ENCODE measurements at places on chromosomes 1 and 21.

GRCh38 chr1:203954788-203955552 is 93.6 kb downstream of the SNRPE start:
- no peak for DNase-seq

- no peak for DNase-seq
Observed at GRCh38 chr21:39481886-39482285, 30.1 kb downstream of the SH3BGR start.

- peak; percentile 21 for DNase-seq
Observed at GRCh38 chr1:226064816-226065248, 2.3 kb downstream of the H3-3A start.

- no peak for DNase-seq
Observed at GRCh38 chr1:50346621-50347020, 76.6 kb downstream of the DMRTA2 start.

DNA sequence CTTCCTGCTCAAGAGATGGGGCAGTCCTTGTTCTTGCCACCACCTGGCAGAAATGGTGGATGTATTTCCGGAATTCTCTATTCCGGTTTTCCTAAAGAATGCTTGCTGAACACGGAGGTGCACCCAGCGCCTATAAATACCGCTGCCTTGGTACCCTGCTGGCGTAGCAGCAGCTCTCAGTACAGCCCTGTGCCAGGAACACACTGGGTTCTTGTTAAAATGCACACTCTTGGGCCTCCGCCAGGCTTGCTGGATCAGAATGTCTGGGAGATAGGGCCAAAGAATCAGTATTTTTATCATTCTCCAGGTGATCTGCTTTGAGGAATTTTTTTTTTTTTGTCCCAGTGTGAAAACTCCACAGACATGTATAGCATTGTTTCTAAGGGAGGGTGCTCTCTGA is 54.2 kb downstream of the IGSF5 start:
- no peak for DNase-seq

DNA sequence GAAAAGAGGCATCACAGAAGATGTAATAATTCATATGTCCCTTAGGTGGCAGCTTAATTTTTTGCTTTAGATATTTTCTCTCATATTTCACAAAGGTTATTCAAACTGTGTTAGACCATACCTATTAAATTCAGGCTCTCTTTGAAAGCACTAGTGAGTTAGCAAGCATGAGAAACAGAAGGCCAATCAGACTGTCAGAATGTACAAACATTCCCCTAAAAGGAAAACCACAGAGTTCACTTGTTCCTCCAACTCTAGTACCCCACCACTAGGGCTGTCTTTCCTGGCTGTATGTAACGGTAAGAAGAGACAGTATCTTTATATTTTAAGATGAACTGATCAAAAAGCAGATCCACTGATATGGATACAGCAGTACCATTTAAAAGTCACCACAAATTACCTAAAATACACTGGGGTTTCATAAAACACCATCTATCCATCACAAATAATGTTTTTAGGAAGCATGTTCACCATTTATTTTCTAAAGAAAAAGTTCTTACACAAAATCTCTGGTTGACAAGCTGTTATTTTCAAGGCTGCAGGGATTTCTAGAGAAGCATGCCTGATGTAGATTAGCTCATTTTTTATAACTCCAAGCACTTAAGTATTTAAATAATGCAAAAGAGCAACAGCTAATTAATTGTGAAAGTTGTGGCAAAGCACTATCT is 1.8 kb downstream of the ARPC5 start:
- DNase-seq, result no peak

DNA sequence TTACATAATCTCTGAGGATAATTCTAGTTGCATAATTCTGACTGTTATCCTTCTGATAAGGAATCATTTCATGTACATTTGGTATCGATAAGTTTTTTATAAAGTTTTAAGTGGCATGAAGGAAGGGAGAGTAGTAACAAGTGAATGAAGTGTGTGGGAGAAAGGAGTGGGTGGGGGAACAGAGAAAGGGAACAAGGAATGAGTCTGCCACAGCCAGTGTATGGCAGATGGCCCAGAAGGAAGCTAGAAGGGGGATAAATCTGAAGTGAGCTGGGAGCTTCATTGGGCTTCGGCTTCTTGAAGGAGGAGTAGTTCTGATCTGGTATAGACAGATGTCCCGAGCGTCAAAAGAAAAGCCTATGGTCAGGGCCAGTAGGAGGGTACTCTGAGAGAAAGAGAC is 18.6 kb downstream of the ZBTB40 start:
- DNase-seq, result no peak

- no peak for DNase-seq
Observed at GRCh38 chr1:7471836-7472235, 299.3 kb upstream of the VAMP3 start.

GRCh38 chr1:212871976-212872375 is 13.9 kb downstream of the FLVCR1 start:
- no peak for DNase-seq

GRCh38 chr1:26536521-26536920 is 7.0 kb downstream of the RPS6KA1 start:
- no peak for DNase-seq

DNA sequence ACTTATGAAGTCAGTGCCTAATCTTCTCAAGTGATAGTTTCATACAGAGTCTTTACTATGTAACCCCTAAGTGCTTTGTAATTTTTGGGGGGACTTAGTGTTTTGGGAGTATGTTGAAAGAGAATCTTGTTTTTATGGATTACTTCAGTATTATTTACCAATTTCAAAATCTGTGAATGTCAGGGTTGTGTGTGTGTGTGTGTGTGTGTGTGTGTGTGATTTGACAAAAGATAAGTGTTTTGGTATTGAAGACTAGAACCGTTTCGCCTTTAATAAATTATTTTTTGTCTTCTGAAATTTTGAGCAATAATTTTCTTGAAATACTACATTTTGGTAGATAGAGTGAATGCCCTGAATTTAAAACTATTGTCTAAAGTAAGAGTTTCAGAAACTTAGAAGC is 5.8 kb downstream of the MAGI3 start:
- DNase-seq, result no peak

- no peak for DNase-seq
Observed at GRCh38 chr1:54325703-54326461, 80.3 kb downstream of the SSBP3 start.

GRCh38 chr1:11749203-11749689 is 12.7 kb upstream of the C1orf167 start:
- no peak for DNase-seq

GRCh38 chr1:107623431-107623830 is 341.5 kb downstream of the VAV3 start:
- DNase-seq, result no peak

DNA sequence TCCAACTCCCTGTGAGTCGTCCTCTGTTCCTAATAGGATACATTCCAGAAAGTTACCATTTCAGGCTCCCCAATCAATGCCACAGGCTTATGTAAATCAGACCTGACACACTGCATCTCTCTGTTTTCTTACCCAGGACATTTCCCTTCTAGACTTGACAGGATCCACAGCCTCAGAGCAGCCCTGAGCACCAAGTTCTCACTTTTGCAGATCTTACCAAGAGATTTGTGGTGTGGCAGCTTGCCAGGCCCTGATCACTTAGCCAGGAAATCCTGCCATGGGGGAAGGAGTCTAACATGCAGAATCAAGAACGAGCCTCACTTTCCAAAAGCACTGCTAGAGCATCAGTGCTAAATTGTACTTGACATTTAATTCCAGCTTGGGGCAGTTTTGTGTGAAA is 202.9 kb downstream of the TBX15 start:
- DNase-seq, result no peak

DNA sequence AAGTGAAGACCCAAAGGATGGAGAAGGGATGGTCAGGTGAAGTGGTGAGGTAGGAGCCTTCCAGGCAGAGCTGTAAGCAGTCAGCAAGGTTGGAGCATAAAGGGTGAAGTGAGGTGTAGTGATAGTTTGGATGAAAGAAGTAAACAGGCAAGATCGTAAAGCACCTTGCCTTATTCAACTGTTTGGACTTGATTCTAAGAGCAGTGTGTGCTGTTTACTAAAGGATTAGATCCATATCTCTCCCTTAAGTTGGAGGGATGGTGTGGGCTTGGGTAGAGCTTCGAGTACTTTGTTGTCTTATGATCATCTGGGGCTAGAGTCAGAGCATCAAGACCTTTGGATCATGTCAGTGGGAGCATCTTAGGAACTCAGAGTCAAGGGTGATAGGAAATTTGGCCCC is 39.8 kb upstream of the CD34 start:
- DNase-seq, result no peak

- DNase-seq, result no peak
Observed at GRCh38 chr1:157485793-157486192, 66.5 kb downstream of the FCRL5 start.

- DNase-seq, result no peak
Observed at GRCh38 chr1:241736387-241736786, 84.3 kb downstream of the WDR64 start.

GRCh38 chr1:236149696-236150228 is 7.4 kb downstream of the GPR137B start:
- no peak for DNase-seq

GRCh38 chr1:169086603-169087455 is 19.7 kb upstream of the ATP1B1 start:
- no peak for DNase-seq

- DNase-seq, result no peak
Observed at GRCh38 chr1:23448846-23449245, 24.3 kb upstream of the TCEA3 start.

- peak; percentile 18 for DNase-seq
Observed at GRCh38 chr1:42172381-42173133, 8.0 kb upstream of the GUCA2A start.

DNA sequence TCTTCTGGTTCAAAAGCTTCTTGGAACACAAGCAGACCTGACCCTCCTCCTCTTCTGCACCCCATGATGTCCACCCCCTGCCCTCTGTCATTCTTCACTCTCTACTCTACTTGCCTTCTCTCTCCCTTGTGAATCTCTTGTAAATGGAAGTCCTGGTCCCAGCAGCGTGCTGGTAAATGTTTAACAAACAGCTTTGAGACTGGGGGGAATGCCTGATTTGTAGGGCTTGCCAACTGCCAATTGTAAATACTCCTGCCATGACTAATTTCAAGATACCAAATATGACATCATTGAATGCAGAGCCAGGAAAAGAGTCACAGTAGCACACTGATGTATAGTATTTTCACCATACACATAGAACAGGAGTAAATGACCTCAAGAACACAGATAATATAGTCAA is 40.9 kb upstream of the LRRN2 start:
- no peak for DNase-seq

DNA sequence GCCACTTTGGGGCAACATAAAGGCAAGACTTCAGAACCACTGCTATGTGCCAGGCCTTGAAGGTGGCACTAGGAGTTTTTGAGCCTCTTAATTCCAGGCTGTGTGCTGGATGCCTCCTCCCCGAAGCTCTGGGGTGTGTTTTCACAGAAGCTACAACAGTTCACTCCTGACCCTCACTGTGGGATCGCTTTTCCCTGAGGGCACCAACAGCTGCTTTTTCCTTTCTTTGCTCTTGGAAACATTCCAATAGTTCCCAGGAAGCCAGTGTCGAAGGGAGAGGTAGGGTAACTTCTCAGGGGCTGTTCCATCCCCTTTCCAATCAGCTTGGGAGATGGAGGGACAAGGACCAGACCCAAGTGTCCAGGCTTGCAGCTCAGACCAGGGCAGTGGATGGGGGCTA is 153.4 kb downstream of the C1orf94 start:
- no peak for DNase-seq

DNA sequence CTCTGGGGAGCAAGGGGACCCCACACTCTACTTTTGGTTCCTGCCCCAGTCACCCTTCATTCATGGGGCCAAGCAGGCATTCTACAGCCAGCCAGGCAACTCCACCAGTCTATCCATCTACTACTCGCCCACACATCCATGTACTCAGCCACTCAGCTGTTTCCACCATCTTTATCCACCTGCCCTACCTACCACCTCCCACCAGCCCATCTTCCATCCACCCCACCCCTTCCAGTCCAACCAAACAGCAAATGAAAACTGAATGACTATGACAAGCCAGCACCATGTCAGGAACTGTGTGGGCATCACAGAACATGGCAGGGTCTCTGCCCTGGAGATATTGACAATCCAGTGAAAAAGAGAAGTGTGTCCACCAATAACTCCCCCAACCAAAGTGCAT is 7.9 kb downstream of the LAD1 start:
- DNase-seq, result no peak
